ENCODE measurements at places on chromosomes 12 and 14. TPM values are rescaled to one million over a fixed set of nuclear protein-coding genes. Genes with fewer than 3 reads are reported as not detected.

The ZNF410 gene
- total RNA-seq = 75.4 TPM

GRCh38 chr12:129520739-129521138, 383.1 kb downstream of the TMEM132D start:
- DNase-seq = no peak

- no peak for DNase-seq
Measured at GRCh38 chr12:63394983-63395382, 244.0 kb upstream of the AVPR1A start.

DNA sequence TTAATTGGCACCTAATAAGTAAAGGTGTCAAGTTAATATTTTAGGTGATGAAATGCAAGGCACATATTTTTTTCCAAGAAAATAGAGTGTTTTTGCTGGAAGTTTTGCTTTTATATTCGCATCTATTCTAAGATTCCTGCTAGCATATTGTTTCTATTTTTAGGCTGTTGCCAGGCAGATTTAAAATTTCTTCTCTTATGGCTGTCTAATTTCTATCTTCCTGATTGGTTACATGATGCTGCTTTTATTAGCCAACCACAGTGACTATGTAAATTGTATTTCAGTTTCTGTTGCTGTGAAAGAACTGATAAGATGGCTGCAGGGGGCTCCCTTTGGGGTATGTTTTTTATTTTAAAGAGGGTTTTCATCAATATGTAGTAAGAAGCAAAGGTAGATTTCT, 42.7 kb downstream of the ATF7IP start:
- DNase-seq = no peak

DNA sequence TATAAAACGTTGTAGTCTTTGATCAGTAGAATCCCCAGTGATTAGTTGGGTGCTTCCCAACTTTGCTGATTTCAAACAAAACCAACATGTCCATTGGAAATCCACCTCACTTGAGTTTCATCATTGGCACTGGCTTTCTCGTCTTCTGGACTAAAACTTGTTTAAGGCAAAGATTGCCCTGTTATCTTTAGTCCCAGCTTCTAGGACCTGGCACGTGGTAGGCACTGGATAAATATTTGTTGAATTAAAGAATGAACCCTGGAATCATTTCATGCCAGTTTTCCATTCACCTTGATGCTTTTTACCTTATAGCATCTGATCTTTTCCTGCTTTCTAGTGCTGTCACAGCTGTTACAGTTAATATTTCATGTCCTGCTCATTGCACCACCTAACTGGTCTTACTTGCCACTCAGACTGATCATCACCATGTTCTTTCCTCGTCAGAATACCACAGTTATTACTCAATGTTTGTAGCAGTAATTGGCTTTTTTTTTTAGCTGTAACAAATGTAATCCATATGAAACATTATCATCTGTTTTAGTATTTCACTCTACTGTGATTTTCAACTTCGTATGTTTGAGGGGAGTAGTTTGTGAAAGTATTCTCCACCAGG, 7.3 kb upstream of the C12orf50 start:
- DNase-seq = no peak
